ENCODE measurements at places on chromosomes 7 and 10.

GRCh38 chr10:23155169-23155568, 36.9 kb upstream of the PTF1A start:
- no peak for DNase-seq

DNA sequence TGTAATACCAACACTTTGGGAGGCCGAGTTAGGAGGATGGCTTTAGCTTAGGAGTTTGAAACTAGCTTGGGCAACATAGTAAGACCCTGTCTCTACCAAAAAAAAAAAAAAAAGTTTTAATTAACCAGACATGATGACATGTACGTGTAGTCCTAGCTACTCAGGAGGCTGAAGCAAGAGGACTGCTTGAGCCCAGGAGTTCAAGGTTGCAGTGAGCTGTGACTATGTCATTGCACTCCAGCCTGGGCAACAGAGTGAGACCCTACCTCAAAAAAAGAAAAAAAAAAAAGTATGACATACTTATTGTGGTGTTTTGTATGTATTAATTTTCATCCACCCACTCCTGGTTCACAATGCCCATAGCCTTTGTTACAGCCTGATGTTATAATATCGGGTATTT, 69.7 kb downstream of the GSAP start:
- no peak for DNase-seq

- DNase-seq = peak; percentile 96
Measured at GRCh38 chr7:154928136-154929005, 74.6 kb downstream of the PAXIP1 start.

- no peak for DNase-seq
Measured at GRCh38 chr10:43902842-43903241, 254.2 kb upstream of the ZNF32 start.

- DNase-seq = peak; percentile 91
Measured at GRCh38 chr10:27242951-27243551, 2.5 kb upstream of the ACBD5 start.

GRCh38 chr7:27435461-27435860, 192.9 kb downstream of the EVX1 start:
- DNase-seq = peak; percentile 58

DNA sequence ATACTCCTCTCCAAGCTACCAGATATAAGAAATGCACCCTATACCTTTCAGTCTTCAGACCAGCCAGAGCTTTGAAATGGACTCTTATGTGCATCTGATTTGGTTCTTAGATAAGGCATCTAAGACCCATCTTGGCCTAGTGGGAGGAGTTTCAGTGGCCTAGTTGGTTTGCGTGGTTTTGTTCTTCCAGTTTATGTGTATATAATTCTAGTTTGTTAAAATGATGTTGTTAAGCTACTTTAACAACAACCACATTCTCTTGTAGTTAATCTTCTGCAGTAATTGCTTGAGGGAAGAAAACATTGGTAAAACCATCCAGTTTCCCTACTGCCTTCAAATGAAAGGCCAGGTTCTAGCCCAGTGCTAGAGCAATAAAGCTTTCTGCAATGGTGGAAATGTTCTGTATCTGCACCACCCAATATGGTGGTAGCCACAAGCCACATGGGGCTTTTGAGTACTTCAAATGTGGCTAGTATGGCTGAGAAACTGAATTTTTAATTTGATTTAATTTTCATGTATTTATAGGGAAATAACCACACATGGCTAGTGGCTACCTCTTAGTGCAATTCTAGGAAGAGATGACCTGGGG, 66.3 kb downstream of the KLHDC10 start:
- no peak for DNase-seq

- DNase-seq = peak; percentile 2
Measured at GRCh38 chr10:68434657-68435056, 27.6 kb upstream of the RUFY2 start.

DNA sequence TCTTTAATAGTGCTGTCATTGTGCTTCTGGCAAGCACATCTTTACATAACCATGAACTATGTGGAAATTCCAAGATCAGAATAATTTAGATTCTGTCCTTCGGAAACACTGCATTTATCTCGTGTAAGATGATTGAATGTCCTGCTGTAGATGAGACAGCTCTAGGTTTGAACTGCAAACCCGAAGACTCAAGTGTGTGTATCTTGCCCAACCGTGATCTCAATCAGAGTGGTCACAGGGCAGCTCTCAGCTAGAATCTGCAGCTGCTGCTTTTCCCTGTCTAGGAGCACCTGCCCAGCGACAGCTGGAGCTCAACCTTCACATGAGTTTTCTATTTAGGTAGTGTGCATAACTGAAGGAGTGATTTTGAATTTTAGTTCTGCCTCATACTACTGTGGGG, 17.5 kb upstream of the KIF20B start:
- DNase-seq = no peak

GRCh38 chr10:107653832-107654287, 489.4 kb upstream of the SORCS1 start:
- DNase-seq = peak; percentile 61

- DNase-seq = peak; percentile 45
Measured at GRCh38 chr10:78312197-78313047, 278.8 kb downstream of the RPS24 start.

GRCh38 chr7:23346316-23346715, 47.2 kb downstream of the MALSU1 start:
- no peak for DNase-seq

DNA sequence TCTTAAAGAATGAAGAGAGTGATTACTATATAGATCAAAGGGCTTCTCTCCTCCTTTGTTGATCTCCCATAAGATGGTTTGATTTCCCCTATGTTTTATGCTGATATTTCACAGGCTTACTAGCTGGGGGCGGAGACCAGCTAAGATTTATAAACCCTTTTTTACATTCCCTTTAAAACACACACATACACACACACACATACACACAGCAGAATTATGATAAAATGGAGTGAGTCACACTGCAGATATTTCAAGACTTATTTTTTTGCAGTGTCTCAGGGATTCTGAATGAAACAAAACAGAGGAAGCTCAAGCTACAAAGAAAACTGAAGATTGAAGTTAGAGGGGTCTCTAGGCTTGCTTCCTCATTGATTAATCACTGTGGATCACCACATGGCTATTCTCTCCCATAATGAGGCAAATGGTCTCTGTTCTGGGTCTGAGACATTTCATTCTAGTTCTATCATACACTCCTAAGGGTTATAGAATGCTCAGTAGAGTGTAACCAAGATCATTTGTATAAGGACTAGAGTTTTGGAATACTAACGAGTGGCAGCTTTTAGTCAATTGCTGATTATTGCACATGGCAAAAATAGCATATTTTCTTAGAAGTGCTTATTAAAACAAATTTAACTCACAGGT, 18.6 kb downstream of the INA start:
- DNase-seq = peak; percentile 30

GRCh38 chr10:34599026-34599795, 215.9 kb downstream of the PARD3 start:
- DNase-seq = no peak

DNA sequence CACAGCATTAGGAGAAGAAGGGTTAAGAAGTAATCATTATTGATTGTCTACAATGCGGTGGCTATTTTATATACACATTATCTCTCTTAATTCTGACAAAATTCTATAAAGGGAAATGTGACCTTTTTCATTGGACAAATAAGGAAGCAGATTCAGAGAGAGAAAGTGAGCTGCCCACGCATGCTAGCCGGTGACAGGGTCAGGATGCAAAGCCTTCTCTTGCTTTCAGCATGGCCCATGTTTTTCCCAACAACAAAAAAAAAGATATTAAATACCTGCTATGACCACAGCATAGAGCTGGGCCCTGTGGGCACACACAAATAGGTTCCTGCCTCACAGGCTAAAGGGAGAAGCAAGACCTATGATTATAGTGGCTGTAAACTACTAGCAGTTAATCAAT, 66.8 kb downstream of the PPP1R3C start:
- no peak for DNase-seq

DNA sequence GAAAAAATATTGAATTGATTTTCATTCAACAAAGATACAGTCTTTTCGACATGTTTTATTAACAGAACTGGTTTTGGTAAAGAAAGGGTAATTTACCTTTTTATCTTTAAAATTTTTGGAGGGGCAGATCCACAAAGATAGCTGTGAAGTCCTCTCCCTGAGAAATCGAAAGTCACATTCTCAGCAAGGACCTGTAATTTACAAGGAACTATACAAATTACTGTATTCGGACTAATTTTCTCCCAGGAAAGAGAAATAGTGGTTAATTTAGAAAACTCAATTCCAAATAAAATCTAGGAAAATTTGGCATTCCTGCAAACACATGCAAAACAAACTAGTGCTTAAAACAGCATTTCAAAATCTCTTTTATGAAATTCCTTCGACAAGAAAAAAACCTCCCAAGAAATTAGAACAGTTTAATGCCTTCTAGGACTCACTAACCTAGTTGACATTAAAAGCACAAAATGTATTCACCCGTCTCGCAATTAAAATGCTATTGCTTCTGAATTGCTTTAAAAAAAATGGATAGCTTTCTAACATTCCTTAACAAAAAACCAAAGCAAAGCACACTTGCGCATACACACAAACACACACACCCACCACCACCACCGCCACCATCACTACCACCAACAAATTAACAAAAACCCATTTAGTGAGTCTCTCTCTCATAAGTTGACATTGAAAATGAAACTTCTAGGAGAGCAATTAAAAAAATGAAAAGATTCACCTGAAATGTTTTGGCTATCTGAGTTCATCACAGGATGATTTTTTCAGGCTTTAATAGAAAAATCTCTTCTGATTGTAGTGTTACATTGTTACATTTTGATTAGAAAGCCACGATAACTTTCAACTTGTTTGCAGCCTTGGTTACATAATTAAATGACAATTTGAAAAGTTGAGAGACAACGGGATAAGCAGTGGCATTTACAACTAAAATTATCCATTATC, 4.0 kb upstream of the NKX2-3 start:
- DNase-seq = no peak

GRCh38 chr7:155459700-155460461, 2.0 kb downstream of the EN2 start:
- DNase-seq = no peak

DNA sequence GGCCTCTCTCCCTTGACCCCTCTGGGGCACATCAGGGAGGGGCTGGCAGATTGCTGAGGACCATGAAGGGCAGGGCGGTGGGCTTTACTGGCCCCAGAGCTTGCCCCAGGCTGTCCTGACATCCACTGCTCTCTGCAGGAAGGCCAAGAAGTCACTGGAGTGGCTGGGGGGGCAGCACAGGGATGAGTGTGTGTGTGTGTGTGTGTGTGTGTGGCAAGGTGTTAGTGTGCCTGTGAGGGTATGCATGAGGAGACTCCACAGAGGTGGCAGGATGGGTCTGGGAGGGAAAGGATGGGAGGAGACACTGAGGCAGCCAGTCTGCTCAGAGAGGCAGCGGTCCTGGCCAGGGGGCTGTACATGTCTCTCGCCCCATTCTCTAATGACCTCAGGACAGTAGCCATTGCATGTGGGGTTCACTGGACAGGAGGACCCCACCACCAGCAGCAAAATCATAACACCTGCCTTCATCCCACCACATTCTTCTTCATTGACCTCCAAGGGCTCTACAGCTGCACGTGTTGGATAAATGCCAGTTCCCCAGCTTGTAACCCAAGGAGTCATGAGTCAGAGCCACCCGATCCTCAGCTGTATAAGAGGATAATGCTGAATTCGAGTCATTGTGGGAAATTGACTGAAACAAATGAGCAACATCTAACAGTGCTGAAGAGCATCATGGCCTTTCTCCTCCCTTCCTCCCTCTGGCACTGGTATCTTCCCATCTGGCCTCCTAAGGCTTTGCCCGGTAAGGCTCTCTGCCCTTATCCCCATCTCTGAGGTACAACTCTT, 720.5 kb downstream of the GRID1 start:
- DNase-seq = peak; percentile 92

- no peak for DNase-seq
Measured at GRCh38 chr7:131943646-131944045, 387.2 kb upstream of the PODXL start.

GRCh38 chr10:113099431-113100183, 149.6 kb downstream of the TCF7L2 start:
- peak; percentile 52 for DNase-seq

DNA sequence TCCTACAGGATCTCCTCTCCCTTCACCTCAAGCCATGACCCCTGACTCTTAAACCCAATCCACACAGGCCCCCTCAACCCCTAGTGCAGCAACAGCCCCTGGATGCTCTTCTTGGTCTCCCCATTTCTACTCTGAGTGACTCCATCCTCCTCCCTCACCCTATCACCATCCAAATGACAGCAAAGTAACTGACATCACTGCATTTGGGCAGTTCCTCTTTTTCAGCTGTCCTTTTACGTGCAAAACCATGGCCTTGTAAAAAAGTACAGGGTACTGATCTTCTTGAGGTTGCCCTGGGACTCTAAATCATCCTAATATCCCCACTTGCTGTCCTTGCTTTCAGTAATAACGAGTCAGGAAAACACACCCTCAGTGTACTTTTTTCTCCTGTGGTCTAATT, 454.9 kb downstream of the ADRA2A start:
- no peak for DNase-seq
